CMK (cell line): ENCODE measurements at places on chromosomes 3 and 15.

GRCh38 chr3:110598847-110599490 is 472.6 kb upstream of the NECTIN3 start:
- no peak for DNase-seq

GRCh38 chr3:112128843-112129727 is 4.0 kb downstream of the GCSAM start:
- no peak for DNase-seq

GRCh38 chr3:61181874-61182273 is 69.4 kb downstream of the FHIT start:
- DNase-seq = no peak

GRCh38 chr15:68085052-68085451 is 30.9 kb downstream of the PIAS1 start:
- no peak for DNase-seq

GRCh38 chr3:31880482-31881078 is 100.5 kb downstream of the OSBPL10 start:
- no peak for DNase-seq

- no peak for DNase-seq
These were observed 32.7 kb downstream of the AADACL2 start for GRCh38 chr3:151766454-151766853.

GRCh38 chr3:133703915-133704314 is 42.2 kb upstream of the TOPBP1 start:
- no peak for DNase-seq

DNA sequence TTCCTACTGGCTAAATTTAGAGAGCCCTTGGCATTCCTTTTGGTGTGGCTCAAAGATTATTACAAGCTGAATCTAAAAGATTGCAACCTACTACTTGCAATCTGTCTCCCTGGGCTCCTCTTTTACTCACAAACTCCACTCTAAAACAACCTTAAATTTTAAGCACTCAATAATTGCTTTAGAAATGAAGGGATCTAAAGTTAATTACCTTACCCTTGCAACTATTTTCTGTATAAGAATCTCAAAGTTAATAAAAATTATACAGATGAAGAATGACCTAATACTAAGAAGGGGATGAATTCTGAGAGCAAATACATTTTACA is 60.2 kb downstream of the ESYT3 start:
- no peak for DNase-seq

DNA sequence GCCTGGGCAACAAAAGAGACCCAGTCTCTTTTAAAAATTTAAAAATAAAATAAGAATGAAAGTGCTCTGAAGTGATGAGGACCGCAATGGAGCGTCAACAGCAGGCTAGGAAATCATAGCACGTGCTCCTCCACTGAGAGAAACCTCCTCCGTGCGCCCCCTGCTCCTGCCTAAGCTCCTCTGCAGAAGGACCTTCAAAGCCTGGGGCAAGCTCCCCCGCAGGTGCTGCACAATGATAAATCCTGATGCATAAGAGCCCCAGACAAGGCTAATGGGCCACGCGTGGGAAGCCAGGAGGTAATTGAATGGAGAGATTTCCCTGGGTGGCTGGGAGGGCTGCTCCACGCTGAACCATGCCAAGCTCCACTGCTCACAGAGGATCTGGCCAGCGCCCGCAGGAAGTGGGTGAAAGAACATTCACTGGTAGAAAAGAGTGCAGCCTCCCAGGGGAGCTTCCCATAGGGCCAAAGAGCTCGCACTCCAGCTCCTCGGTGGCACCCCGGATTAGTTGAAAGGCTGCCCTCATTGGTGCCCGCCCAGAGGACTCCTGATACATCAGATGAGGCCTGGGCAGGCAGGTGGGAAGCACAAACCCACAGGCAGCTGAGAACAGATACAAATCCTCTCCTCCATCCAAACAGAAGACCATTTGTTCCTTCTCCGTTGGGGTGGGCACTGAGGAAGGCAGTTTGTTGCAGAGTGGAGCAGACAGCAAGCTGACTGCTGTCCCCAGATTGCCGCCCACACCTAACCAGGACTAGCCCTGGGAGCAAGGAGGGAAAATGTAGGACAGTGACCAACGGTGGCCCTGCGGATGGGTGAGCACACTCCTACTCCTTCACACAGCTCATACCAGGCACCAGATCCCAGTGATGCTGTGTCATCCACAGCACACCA is 52.5 kb downstream of the CPN2 start:
- no peak for DNase-seq

DNA sequence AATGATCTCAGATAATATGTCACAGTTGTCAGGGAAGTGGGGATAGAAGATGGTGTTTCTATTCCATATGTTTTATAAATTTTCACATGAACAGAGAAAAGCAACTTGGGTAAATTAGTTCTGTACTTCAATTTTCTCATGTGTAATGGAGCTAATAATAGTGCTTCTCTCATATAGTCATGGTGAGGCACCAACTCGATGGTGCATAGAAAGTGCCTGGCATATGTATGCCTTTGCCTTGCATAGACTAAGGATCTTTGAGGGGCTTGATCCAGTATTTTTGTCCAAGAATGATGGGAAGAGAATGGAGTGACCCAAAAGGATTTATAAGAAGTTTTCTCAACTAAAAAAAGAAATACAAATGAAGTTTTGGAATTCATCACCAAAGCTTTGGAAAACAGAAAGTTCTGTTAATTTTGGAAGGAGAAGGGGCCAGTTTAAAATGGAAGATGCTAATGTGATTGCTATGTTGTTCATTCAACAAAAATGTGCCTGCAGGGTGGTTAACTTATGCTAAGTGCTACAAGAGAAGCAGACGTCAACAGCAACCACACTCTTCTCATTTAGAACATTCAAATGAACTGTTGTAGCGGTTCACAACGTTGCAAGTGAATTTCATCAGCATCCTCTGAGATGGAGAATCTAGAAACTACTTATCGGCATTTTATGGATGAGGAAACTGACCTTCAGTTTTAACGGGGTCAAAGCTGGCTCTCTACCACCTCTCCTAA is 86.1 kb downstream of the RTP4 start:
- no peak for DNase-seq

DNA sequence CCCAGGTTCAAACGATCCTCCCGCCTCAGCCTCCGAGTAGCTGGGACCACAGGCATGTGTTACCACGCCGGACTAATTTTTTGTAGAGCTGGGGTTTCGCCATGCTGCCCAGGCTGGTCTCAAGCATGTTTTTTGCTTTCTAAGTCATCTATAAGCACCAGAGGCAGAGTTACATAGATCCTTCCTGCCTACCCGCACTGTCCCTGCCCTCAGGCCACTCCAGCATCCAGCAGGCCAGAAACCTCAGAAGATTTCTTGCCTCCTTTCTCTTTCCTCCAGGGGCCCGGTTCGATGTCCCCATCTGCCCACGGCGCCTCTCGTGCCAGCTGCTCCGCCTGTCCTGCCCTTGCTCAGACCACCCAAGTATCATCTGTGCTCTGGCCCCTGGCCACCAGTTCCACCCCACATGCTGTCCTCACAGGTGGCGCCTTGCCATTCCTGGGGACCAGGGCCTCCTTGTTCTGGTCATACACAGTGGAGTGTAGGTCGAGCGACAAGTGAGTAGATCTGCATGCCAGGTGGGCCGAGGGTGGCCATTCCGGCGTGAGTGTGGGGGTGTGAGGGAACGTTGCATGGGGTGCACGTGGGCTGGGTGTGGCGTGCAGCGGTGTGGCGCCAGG is 27.3 kb downstream of the KLHDC8B start:
- no peak for DNase-seq

- DNase-seq = no peak
These were observed 8.6 kb downstream of the CLN6 start for GRCh38 chr15:68220967-68221366.

- no peak for DNase-seq
These were observed 41.1 kb downstream of the LYZL4 start for GRCh38 chr3:42369304-42369703.

DNA sequence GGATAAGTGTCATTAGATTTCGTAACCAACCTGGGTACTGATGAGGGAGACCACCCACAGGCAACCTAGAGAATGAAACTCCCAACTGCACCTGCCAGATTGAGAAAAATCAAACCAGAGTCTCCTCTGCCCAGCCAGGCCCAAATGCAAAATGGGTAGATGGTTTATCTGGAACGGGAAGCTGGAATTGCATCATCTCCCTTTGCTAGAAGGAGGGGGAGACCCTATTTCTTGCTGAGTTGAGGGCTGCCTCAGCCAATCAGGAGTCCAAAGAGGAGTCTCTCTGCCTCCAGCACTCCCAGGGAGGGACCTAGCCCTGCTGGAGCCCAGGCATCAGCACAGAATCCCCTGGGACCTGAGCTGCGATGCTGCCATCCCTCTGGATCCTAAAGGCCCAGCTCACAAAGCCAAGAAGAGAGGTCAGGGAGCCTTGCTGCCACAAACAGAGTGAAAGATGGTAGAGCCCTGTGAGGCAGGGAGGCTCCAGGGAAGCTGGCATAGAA is 8.1 kb downstream of the RMDN3 start:
- DNase-seq = no peak
